Stimulated activated CD8-positive, alpha-beta memory T cell treated with anti-CD3 and anti-CD28 coated beads, Interleukin-7, amount 100 ng/mL, for 1 hour (primary cell): ENCODE measurements at places on chromosomes 11 and 22.

- DNase-seq, result no peak
Observed at GRCh38 chr22:42257386-42257785, 13.1 kb downstream of the TCF20 start.

DNA sequence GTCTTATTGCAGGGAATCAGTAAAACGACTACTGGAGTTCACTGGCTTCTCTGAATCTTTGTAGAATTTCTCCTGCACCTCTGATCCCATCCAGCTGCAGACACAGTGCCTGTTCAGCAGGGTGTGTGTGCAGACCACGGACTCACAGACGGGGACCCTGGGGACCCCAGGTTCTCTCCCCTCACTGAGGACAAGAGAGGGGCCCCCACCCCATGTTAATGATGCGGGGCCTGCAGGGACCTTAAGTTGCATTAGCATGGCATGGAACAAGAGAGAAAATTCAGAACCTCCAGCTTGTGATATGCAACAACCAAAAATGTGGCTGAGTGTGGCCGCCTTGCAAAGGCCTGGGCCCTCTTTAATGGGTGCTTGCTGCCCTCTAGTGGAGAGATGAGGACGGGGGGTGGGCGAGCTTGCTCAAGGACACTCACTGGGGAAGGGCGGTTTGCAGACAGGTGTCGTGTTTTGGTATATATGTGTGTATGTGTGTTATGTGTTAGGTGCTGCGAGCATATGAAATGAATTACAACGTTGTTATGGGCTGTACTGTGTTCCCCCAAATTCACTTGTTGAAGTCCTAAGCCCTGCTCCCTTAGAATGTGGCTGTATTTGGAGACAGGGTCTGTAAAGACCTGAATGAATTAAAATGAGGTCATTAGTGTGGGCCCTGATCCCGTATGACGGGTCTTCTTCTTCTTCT lies 84.4 kb upstream of the SEPTIN5 start:
- peak; percentile 72 for DNase-seq

DNA sequence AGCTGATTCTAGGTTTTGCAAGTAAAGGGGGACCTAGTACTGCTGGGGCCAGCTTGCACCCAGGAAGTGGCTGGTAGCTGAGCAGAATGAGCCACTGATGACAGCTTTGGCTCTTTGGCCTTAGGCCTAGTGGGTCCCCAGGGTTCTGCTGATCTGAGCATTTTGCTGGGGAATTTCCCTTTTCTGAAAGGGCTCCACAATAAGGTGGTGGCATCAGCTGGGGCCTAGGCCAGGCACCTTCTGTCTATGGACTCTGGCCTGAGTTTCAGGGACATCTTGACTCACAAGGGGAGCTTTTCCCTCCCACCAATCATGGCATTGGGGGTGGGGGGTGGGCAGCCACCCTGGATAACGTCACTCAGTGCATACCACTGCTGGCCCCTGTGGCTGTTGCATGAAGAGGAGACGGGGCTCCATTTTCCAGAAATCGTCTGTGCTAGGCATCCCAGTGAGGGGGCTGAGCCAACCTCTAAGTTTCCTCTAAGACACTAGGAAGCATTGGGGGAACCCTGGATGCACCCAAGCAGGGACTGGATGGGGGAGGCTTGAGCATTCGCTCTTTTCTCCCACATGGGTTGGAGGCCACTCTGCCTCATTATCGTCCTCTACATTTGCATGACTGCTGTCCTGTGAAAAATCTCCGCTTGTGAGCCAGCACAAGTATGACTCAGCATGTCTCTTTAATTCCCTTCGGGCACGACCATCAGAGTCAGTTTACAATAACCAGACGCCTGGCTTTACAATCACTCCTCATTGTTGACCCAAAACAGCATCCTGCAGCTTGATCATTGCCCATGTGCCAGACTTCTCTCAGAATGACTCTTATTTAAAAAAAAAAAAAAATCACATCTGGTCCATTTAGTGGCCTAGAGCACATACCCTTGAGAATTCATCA lies 145.0 kb upstream of the THY1 start:
- DNase-seq, result no peak

DNA sequence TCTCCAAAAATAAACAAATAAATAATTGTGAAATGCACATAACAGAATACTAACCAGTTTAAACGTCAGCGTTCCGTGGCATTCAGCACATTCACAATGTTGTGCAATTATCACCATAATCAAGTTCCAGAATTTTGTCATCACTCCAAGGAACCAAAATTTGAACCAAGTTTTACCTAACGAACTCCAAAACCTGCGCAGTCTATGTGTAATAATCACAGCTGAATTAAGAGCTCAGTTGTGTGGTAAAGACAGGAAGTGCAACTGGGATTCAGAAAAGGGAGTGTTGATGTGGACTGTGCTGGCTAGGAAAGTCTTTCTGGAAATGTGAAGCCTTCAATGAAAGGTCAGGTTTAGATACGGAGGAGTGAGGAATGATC lies 5.4 kb upstream of the MCAM start:
- no peak for DNase-seq

DNA sequence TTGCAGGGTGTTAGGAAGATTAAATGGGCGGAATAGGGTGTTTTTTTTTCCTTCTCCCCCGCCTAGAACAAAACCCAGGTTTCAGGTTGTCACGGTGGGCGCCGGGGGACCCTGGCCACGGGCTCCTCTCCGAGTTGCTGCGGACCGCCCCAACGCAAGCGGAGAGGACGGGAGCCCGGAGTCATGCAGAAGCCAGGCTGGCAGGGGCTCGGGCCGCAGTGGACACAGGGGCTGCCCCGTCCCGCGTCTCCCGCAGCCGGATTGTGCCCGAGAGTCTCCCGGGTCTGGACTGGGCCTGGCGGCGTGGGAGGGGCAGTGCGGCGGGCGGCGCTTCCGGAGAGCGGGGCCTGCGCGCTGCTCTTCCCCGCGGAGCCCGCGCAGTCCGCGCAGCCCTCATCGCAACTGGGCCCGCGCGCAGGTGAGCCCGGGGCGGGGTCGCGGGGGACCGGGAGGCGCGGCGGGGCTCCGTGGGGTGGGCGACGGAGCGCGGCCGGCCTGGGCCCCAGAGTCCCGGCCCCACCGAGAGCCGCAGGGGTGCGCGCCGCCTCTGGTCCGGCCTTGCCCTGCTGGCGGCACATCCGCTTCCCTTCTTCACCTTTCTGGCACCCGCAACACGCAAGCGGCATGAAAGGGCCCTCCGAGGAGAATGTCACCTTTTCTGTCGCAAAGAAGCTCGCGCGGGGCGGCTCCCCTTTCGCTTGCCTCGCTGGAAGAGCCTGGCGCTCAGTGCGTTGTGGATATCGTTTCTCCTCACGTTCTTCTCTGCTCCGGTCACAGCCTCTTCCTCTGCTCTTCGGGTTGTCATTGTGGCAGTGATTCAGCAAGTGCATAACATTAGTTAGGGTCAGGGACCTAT lies at the start of gene TIRAP:
Gene TIRAP (plus strand): TSS at position 358 of the 856 bp plus-strand sequence. CDS start 7,802 bp downstream, outside the sequence.
- no peak for DNase-seq

GRCh38 chr11:130872102-130872501 lies 44.2 kb downstream of the SNX19 start:
- no peak for DNase-seq
